Cardiac septum (tissue), 1 donor: ENCODE measurements at places on chromosomes 7 and 10. TPM values are rescaled to one million over a fixed set of nuclear protein-coding genes. Genes with fewer than 3 reads are reported as not detected.

Gene KLF14
- total RNA-seq, result not detected

GRCh38 chr10:8072211-8072610 is 17.7 kb downstream of the GATA3 start:
- no peak for DNase-seq

DNA sequence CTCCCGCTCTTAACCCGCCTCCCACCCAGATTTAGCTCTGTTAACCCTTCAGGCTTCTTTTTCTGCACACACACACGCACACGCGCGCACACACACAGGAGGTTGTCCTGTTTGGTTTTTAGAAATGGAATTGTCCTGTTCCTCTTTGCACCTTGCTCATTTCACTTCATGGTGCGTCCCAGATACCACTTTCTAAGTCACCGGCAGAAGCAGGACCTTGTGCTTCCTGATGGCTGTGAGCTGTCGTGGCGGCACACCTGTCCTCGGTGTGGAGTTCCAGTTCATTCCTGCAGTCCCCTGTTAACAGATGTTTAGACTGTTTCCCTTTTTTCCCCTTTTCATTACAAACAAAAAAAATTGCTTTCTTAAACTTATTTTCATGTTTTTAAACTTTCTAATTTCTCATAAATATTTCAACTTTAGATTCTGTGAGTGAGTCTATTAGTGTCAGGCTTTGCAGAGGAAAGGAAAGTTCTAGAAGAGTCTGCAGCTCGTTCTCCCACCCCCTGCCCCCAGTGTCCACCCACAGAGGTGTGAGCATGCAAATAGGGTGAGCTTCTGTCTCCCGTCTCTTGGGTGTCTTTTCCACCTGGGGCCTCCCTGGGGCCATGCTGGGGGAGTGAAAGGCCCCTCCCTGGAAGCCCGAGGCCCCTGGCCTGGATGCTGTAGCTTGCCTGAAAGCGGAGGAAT is 85.5 kb downstream of the LHPP start:
- DNase-seq, result no peak

DNA sequence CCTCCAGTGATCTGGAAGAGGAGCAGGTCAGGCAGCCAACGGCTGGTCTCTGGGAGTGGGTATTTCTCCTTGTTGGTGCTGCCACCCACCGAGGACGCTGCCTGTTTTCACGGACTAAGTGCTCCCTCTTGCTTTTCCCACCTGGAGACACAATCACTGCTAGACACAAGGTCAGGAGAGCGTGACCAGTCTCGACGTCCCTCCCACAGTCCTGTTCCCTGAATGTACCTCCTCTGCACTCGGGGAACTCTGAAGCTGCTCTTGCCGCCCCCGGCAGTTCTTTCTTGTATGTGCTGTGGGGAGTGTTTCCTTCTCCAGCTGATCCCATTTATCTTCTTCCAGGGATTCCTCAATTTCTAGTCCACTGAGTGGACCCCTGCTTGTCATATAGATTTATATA is 89.4 kb downstream of the CYTH3 start:
- no peak for DNase-seq

- DNase-seq, result no peak
Measured at GRCh38 chr7:84697506-84697905, 489.4 kb downstream of the SEMA3D start.

Gene MMP21
- total RNA-seq, result not detected

DNA sequence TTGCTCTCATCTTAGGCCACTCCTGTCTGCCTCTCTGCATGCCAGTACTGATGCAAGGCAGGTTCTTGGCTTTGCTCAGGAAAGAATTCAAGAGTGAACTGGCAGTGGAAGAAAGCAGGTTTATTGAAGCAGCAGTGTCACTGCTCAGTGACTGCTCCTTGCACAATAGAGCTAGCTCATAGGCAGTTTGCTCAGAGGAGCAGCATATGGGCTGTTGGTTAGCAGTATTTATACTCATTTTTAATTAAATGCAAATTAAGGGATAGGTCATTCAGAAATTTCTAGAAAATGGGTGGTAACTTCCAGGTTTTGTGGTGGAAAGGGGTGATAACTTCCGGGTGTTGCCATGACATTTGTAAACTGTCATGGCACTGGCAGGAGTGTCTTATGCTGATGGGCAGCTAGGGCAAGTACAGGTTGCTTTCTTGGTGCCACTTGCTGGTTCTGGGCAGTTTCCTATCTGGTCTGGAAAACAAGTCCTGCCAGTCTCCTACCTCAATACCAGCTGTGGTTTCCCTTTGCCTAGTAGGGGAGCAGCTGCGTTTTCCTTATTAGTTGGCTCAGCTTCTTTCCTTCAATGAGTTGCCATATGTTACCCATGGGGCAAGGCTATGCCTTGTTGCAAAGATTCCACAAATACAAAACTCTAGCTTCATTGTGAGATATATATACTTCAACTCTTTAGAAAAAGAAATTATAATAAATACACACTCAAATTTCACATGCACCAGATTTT is 64.8 kb upstream of the CALD1 start:
- DNase-seq, result no peak
